ENCODE measurements at places on chromosomes 7 and 10.

- no peak for DNase-seq
Observed at GRCh38 chr10:116747325-116747724, 5.0 kb upstream of the HSPA12A start.

DNA sequence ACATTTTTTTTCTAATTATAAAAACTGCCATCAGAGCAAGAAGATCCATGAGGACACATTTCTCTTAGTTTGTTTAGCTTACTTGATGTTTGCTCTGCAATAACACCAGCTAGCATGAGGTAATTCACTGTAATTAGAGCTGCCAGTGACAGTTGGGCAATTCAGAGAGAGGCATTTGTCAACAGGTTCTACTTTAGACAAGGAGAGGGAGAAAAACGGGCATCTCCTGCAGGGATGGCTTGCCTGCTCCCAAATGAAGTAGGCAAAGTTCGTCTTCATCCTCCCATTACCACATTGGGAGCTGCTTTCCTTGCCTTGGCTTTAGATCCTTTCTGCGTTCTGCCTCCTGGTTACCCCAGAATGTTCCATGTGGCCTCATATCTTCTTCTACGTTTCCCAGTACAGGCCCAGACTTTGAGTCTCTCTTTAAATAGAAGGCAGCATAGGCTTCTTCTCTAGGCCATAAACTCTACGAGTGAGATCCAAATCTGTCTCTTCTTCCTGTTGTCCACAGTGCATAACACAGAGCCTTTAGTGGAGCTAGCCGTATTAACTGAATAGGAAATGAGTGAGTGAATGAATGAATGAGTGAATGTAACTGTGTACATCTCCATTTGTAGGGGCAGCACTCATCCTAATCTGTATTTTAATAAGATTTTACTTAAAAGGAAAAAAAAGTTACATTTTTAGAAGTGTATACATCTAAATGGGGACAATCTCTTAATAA is 21.2 kb downstream of the ASB15 start:
- no peak for DNase-seq

DNA sequence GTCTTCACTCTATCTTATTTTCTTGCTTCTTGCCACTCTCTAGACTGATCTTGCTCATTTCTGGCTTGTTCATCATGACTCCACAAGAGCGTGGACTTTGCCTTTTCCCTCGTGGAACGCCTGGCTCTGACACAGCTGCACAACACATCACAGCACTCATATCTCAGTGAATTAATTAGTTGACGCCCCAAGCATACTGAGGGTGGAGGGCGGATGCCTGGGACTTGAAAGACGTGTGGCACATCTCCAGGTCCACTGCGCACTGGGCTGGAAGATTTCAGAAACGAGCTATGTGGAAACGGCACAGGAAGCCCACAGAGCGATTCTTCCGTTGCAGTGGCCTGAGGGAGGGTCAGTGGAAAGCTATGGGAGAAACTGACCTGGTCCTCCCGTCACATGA is 23.6 kb upstream of the PLEKHA1 start:
- no peak for DNase-seq

- no peak for DNase-seq
Observed at GRCh38 chr7:151023232-151023631, 1.1 kb downstream of the ATG9B start.

GRCh38 chr10:12333380-12334185 is 15.8 kb upstream of the CAMK1D start:
- no peak for DNase-seq

Data from NT2/D1 (cell line).